T-helper 17 cell (primary cell): ENCODE measurements at places on chromosomes 2 and 18.
A peak's percentile ranks its signal among the peaks of the same experiment; 100 is the strongest.

- peak; percentile 23 for DNase-seq
Observed at GRCh38 chr2:636641-637405, 40.4 kb downstream of the TMEM18 start.

DNA sequence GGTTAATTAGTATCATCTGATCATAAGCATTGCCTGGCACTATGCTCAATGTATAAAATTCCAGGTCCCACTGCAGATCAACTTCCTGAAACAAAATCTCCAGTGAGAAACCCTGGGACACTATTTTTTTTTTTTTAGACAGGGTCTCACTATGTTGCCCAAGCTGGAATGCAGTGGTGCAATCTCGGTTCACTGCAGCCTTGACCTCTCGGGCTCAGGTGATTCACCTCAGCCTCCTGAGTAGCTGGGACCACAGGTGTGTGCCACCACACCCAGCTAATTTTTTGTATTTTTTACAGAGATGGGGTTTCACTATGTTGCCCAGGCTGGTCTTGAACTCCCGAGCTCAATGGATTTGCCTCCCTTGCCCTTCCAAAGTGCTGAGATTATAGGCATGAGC lies 31.1 kb downstream of the DTNB start:
- DNase-seq = no peak

DNA sequence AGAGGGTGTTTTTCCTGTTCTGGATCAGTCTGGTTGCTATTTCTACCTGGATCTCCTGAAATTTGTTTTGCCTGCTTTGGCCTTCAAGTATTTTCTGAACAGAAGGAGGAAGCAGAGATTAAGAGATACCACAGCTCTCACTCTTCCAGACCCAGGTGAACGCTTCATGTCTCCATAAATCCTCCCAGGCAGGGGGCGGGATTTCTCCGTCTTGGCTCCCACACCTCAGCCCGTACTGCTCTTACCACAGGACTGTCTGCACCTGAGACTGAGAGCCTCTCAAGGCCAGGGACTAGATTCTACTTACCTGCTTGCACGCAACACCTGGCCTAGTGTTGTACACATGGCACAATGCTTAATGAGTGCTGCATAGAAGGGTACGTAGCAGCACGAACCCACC lies 59.9 kb upstream of the LRPPRC start:
- no peak for DNase-seq

GRCh38 chr18:55844382-55844781 lies 256.4 kb upstream of the TCF4 start:
- no peak for DNase-seq

DNA sequence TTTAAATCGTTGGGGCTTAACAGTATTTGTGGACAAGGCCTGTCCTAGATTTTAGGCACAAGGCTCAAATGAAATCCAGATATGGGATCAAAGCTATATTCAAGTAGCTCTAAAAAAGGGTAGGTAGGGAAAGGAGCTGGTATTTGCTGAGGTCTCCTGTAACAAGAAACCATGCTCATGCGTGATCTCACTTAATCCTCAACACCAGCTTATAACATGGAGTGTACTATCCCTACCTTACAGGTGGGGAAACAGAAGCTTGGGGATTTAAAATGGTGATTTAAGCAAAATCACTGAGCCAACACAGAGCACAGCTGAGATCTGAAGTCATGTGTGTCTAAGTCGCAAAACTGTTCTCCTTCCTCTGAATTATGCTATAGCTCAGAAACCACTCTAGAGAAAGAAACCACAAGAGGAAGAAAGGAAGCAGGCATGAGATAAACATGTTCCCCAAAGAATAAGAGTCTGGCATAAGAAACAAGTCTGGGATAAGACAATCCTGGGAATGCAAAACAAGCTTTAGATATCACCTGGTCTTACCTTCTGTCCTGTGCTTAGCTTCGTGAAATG lies 43.1 kb downstream of the CYRIA start:
- no peak for DNase-seq

GRCh38 chr2:147352264-147353071 lies 492.4 kb upstream of the ACVR2A start:
- DNase-seq = no peak

GRCh38 chr2:110173523-110173922 lies 31.3 kb downstream of the NPHP1 start:
- no peak for DNase-seq

- DNase-seq = no peak
Observed at GRCh38 chr2:132929786-132930185, 259.8 kb upstream of the LYPD1 start.

DNA sequence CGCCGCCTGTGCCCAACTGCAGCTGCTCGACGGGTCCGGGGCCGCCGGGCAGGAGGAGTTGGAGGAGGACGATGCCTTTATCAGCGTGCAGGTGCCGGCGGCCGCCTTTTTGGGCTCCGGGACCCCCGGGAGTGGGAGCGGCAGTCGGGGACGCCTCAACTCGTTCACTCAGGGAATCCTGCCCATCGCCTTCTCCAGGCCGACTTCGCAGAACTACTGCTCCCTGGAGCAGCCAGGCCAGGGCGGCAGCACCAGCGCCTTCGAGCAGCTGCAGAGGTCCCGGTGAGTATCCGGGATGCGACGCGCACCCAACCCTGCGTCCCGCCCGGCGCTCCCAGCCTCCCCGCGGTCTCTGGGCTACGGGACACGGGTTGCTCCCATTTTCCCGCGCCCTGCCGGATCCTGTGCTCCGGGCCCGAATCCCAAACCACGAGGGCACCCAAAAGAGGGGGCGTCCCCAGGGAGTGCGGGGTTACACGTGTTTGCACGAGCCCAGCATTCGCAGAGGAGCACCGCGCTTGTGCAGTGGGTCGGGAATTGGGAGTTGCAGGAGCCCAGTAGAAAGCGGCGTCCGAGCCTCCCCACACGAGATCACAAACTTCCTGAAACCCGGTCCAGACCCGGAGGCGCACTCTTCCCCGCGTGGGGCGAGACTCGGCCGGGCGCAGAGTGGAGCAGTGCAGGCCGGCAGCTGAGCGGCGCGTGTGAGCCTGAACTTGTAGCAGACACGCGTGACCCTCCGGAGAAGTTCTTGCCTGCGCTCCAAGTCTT lies 1.2 kb downstream of the CABLES1 start:
- DNase-seq = no peak

DNA sequence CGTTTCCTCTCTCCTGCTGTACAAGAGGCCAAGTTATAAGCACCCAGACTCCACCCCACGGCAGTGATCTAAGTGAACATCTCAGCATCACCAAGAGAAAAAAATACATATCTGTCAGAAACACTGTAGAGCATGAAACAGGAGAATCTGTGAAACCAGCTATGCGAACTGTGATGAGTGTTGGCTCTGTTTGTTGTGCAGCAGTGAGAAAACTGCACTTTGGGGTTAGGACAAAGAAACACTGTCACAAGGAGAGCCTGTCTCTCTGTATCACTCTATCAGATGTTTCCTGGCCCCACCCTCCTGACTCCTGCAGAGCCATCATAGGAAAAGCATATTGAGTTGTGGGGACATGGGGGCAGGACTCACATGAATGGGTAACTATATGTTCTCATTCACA lies 87.1 kb downstream of the LAMA3 start:
- no peak for DNase-seq

DNA sequence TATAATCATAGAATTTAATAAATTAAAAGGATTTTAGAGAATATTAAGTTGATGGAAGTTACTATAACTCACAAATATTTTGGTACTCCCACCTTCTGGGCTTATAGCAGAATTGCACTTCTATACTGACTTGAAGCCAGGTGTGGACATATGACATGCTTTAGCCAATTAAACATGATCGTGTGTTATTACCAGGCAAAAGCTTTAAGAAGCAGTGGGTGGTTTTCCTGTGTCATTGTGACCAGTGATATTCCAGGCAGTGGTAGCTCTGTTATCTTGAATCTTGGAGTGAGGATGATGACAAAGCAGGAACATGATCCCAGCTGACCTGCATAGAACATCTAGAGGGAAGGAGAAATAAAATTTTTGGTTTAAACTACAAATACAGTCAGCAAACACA lies 370.9 kb upstream of the ZEB2 start:
- DNase-seq = no peak

DNA sequence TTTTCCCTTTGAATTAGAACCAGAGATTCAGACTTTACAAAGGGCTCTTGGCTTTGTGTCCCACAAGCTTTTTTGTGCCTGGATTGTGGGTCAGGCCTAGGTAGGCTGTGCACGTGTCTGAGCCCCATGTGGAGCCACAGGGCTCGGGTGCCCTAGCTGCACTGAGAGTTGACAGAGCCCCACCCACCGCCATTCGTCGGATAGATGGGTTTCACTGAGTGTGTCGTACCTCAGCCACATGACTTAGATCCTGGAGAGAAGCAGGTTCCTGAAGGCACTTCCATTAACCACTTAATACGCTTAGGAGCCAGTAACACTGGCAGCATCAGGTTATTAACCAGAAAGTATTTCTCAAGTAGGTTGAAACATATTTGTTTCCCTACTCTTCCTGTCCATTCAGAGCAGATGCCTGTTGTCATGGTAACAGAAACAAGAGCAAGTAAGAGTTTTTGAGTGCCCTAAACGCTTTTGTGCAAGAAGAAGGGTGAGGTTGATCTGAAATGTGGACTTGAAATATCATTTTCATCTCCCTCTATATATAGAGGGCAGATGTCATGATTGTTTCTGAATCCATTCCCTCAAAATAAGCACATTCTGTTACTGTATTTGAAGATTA lies 30.0 kb downstream of the ADCYAP1 start:
- no peak for DNase-seq

DNA sequence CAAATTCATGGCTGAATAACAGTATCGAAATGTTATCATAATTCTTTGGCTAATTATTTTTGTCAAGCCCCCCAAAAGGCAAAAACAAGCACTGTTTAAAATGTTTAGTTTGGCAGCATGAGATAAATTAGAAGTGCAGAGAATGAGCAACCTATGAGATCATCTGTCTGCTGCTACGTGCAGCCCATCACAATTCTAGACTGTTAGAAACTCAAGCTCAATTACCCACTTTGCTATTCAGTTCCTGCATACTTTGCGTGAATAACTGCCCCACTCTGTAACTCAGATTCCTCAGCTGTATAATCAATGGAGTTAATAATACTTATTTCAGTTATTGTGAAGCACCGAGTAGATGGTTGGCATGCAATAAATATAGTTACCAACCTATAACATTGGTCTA lies 1181.9 kb downstream of the DPP10 start:
- DNase-seq = no peak

GRCh38 chr2:229342376-229342775 lies 71.3 kb upstream of the PID1 start:
- no peak for DNase-seq

- DNase-seq = peak; percentile 27
Observed at GRCh38 chr18:80175451-80176204, 66.6 kb downstream of the ADNP2 start.

- DNase-seq = no peak
Observed at GRCh38 chr2:99554238-99554637, 64.4 kb upstream of the REV1 start.

- DNase-seq = no peak
Observed at GRCh38 chr2:118980573-118980972, 38.6 kb downstream of the MARCO start.

DNA sequence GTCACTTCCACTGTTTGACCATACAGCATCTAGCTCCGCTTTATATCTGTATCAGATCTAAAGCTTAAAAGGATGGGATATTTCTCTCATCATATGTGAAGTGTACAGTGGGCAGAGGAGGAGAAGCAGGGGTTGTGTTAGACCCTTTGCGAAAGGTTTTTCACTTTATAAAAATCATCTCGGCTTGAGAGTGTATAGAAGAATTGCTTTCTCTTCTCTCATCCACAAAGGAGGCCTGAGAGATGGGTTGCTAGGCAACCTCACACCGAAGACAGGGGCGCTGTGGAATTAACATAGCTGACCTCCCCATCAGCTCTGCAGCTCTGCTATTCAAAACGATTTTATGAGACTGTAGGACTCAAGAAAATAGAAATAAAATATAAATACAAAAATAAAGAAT lies 70.2 kb upstream of the GALNT3 start:
- no peak for DNase-seq

DNA sequence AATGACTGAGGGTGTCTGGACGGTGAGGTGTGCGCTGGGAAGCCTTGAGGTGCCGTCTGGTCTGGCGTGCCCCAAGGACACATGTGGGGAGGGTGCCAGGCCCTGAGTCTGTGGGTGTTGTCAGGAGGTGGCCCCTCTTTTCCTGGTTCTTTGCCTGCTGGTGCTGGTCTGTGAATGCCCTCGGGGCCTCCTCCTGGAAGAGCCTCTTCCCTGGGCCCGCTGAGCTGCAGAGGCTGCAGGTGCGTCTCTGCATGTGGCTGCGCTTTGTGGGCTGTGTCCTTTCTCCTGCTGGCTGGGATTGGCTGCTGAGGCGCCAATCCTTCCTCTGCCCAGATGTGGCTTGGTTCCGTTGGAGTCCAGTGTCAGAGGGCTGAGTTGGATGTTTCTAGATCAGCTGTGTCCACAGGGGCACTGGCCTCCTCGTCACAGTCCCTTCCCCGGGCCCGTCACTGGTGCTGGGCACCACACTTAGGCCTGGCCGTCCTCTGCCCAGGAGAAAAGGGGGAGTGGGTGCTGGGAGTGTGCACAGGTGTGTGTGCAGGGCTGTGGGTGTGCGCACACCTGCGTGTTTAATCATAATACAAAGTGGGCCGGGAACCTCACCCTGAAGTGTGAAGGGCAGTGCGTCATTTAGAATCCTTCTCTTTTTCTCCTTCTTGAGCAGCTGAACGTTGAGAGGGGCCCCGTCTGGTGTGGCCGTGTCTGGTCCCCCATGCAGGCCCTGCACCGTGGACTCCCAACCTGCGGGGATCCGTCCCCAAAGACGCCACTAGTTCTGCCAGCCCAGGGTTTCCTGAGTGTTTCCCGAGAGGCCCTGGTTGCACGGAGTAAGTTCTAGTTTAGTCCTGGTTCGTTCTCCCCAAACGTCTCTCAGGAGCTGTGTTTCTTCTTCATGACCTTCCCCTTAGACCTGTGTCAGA lies 35.5 kb downstream of the RTP5 start:
- no peak for DNase-seq

DNA sequence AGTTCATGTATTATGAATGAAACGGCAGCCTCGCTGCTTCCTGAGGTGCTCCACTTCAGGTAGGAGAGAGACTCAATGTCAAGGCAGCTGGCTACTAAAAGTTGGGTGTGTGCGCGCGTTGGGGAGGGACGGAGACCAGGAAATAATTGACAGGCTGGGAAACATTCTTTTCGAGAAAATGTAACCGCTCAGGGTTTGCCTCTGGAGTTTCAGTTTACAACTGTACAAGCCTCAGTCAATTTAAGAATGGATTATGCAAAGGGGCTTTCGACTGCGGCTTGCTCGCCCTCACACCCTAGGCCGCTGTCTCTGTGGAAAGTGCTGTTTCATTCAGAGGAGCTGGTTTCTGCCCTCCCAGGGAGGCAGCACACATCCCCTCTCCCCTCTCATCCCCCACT lies 4.4 kb upstream of the SPRED2 start:
- no peak for DNase-seq

GRCh38 chr2:41879235-41879916 lies 168.4 kb upstream of the PKDCC start:
- DNase-seq = no peak

- DNase-seq = peak; percentile 8
Observed at GRCh38 chr2:119338826-119339561, 27.6 kb downstream of the C2orf76 start.

DNA sequence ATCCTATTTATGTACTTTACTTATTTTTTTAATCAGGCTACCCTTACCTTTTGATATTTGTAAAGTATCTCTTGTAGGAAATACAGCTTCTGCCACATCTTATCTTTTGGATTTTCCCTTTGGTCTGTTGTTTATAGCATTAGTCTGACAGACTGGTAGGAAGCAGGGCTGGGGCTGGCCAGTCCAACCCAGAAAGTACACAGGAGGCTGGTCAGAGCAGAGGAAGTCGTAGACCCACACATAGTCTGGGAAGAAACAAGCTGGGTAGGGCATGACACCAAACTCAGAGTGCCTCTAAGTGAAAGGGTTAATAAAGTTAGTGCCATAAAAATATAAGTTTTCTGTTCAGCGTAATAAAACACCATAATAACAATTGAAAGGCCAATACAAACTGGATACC lies 51.7 kb downstream of the BOLA3 start:
- DNase-seq = no peak
